ENCODE measurements at places on chromosomes 1 and 21.
A peak's percentile ranks its signal among the peaks of the same experiment; 100 is the strongest.

DNA sequence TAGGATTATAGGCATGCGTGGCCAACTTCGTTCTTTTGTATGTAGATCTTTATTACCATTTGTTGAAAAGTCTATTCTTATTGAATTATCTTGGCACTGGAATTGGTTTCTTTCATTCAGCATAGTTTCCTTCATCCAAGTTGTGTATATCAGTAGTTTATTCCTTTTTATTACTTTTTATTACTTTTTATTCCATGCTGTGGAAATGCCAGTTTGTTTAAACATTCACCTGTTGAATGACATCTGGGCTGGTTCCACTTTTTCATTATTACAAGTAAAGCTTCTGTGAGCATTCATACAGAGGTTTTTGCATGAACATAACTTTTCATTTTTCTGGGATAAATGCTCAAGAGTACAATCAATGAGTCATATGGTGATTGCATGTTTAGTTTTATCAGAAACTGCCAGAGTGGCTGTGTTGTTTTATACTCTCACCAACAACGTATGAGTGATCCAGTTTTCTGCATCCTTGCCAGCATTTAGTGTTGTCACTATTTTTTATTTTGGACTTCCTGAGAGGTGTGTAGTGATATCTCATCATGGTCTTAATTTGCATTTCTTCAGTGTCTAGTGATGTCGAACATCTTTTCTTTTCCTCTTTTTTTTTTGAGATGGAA, 28.6 kb downstream of the PTPRU start:
- no peak for DNase-seq

- DNase-seq, result no peak
Observed at GRCh38 chr1:98104289-98104688, 183.5 kb upstream of the DPYD start.

GRCh38 chr1:22414244-22414751, 37.4 kb upstream of the ZBTB40 start:
- DNase-seq, result no peak

GRCh38 chr1:35319988-35320713, 51.6 kb downstream of the ZMYM4 start:
- DNase-seq, result no peak

DNA sequence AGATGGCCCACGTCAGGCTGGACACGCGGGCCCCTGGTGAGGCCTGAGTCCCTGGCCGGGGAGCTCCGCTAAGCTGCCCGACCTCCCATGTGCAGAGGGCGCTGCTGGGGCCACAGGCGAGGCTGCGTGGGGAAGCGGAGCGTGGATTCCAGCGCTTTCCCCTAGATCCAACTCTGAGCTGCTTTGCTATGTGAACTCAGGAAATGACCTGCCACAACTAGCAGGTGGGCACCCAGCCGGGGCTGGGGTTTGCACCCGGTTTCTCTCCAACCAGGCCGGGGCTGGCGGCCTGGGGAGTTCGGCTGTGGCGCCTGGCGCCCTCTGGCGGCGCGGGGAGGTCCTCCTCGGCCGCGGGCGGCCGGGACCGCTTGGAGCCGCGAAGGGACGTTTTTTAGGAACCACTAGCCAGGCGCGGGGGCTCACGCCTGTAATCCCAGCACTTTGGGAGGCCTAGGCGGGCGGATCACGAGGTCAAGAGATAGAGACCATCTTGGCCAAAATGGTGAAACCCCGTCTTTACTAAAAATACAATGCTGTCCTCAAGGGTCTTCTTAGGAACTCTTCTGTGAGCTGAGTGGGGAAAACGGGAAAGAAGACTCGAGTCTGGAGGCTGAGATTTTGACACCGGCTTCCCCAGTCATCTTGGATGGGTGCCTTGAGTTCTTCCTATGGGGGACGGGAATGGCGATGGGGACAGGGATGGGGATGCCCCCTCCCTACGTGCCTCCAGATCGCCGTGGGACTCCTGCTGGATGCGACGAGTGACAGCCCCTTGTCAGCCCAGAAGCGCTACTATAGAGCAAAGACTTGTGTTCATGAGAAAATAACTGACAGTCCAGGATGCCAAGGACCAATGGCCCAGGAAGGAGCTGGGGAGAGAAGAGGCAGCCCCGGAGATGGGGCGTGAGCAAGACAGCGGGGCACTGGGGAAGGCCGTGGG, 12.6 kb downstream of the PYCR2 start:
- peak; percentile 65 for DNase-seq

- DNase-seq, result no peak
Observed at GRCh38 chr1:172350856-172351255, 69.6 kb upstream of the C1orf105 start.

- no peak for DNase-seq
Observed at GRCh38 chr1:220225957-220226356, 46.3 kb downstream of the RAB3GAP2 start.

DNA sequence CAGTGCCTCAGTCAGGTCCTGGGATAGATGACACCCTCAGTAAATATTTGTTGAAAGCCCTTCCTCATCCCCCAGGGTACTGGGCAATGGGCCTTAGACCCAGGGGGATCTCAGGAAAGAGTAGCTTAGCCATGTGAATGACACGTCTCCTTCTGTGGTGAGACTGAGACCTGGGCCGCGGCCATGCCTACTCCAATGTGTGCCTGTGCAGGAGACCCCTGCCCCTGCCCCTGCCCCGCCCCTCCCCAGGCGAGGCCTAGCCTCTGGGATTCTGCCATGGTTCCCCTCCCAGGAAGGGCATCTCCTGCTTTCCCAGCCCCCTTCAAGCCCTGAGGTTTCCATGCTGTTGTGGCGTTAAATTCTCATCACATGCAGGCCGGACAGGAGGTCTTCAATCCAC, 7.1 kb downstream of the MYOM3 start:
- no peak for DNase-seq

GRCh38 chr1:225319871-225320270, 108.0 kb downstream of the LBR start:
- DNase-seq, result no peak

GRCh38 chr1:248924696-248925532, 18.9 kb downstream of the PGBD2 start:
- DNase-seq, result peak; percentile 80

DNA sequence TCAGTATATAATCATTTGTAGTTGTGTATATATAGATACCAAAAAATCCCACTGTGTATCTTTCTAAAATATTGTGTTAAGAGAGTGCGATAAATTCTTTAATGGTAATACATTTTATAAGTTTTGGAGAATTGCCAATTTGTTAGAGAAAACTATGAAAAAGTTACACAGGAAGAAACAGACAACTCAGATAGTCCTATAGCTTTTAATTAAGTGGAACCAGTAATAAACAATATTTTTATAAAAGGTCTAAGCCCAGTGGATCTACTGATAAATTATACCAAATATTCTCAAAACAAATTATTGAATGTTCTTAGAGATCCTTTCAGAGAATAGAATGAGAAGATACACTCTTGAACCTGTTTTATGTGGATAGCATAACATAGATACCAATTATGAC, 50.6 kb downstream of the OBSCN start:
- DNase-seq, result no peak

GRCh38 chr1:48003741-48004531, 6.8 kb upstream of the TRABD2B start:
- no peak for DNase-seq

DNA sequence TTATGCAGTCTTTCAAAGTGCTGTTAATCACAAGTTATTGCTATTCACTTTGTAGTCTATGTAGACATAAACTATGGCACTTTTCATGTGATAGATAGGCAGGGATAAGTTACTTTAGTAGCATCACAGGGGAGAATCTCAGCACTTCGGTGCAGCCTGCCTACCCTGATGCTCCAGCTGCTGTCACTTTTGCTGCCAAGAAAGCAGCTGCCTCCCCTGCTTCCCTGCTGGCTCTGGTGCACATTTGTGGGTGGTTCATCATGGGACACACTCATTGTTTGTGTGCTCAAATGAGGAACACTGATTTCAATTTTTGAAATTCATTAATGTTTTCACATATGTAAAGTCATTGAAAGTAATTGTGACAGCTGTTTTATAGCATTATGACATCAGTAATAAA, 272.6 kb downstream of the S1PR1 start:
- DNase-seq, result no peak

GRCh38 chr1:108560189-108560873, 431 bp downstream of the EEIG2 start:
- peak; percentile 8 for DNase-seq

GRCh38 chr1:10319750-10320149, 79.1 kb upstream of the PGD start:
- no peak for DNase-seq

DNA sequence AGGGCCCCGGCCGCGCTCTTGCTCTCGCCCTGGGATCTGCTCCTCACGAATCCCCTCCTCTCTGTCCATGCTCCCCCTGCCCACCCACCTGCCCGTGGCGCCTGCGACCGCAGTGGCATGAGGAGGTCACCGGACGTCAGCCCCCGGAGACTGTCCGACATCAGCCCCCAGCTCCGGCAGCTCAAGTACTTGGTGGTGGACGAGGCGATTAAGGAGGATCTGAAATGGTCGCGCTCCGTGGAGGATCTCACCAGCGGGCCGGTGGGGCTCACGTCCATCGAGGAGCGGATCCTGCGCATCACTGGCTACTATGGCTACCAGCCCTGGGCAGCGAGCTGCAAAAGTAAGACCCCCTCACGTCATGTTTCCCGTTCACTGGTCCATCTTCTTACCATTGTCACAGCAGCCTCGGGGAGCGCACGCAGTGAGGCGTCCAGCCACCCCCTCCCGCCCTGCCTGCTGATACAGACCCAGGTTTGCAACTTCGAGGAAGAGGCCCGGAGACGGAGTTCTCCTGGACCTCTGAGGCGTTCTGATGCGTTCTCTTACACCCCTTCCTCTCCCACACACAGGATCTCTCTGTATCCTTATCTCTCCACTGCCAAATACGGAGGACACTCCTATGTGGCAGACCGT, 1.1 kb downstream of the SLC35F3 start:
- DNase-seq, result no peak

- no peak for DNase-seq
Observed at GRCh38 chr1:46686255-46686654, 14.6 kb downstream of the TEX38 start.

DNA sequence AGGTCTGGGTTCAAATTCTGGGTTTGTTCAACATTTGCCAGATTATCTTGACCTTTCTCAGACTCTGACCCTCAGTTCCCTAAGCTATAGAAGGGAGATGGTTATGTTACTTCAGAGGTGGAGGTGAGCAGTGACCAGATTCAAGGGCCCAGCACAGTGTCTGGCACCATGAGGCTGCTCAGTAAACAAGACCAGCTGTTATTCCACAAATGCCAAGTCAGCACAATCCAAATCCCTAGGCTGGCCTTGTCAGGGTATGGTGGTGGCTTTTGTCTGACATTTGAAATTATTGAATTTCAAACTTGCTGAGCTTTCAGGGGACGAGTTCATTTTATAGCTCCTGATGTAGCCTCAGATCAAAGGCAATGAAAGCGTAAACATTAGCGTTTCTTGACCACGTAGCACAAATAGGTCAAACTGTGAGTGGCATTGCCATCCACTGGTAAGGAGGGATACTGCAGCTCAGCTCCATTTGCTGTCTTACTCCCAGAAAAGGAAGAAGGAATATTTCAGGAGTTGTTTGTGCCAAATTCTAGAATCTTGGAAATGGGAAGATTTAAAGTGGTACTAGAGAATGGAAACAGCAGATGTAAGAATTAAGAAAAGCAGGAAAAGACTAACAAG, 94.3 kb upstream of the EDN2 start:
- no peak for DNase-seq

DNA sequence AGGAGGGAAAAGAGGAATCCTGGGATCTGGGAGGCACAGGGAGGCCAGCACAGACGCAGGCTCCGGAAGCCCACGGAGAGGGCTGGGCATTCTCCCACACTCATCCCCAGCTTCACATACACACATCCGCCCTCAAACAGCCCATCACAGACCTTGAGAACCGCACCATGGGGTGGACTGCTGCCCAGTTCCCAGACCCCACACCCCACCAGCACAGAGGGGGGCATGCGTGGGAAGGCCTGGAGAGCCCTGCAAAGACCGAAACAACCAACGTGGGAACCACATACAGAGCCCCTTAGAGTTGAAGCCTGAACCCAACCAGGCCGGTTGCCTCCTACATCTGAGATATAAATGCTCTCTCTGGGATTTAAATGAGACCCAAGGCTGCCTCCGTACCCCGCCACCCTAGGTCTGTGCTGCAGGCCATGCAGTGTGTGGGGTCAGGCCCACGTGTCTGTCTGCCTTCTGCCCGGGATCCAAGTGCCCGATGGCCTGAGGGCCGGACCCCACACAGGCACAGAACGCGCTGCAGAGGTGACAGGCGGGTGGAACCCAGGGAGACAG, 126.2 kb upstream of the COL6A1 start:
- DNase-seq, result no peak

GRCh38 chr1:9320520-9321479, 28.1 kb downstream of the SPSB1 start:
- no peak for DNase-seq

- DNase-seq, result no peak
Observed at GRCh38 chr1:22163564-22163963, 20.7 kb upstream of the WNT4 start.

DNA sequence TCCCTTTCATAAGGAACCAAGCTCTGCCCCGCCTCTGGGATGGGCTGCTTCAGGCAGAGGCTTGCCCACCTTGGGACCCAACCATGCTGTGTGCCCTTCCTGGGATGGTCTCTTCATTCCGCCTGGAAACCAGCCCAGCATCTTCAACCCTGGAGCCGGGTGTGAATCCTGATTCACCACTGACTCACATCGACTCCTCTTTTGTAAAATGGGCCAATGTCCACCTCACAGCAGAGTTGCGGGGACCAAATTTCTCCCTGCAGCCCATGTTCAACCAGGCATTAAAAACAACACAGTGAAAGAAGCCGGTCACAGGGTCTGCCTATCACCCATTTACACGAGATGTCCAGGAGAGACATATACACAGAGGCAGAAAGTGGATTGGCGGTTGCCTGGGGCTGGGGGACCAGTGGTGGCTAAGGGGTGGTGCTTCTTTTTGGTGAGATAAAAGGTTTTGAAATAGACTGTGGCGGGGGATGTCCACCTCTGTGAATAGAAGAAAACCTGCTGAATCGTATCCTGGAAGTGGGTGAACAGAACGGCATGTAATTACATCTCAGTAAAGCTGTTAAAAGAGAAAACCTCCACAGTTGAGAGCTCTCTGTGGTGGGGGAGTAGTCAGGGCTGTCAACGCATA, 6.9 kb upstream of the GPR153 start:
- no peak for DNase-seq

DNA sequence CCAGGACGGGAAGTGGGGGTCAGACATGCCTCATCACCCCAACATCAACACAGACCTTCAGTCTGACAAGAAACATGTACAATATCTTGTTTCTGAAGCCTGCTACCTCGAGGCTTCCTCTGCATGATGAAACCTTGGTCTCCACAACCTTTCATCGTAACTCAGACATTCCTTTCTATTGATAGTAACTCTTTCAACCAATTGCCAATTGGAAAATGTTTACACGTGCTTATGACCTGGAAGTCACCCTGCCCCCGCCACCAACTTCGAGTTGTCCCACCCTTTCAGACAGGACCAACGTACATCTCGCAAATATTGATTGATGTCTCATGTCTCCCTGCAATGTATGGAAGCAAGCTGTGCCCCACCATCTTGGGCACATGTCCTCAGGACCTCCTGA, 159.5 kb downstream of the ETS2 start:
- no peak for DNase-seq

Measured in activated CD4-positive, alpha-beta T cell treated with anti-CD3 and anti-CD28 coated beads, Interleukin-2, Interleukin-4, amounts not matched to agents 100 ng/mL and 50 ng/mL, durations not matched to agents 16 hours and 8 hours (primary cell).